ENCODE measurements at places on chromosomes 5 and 9.

DNA sequence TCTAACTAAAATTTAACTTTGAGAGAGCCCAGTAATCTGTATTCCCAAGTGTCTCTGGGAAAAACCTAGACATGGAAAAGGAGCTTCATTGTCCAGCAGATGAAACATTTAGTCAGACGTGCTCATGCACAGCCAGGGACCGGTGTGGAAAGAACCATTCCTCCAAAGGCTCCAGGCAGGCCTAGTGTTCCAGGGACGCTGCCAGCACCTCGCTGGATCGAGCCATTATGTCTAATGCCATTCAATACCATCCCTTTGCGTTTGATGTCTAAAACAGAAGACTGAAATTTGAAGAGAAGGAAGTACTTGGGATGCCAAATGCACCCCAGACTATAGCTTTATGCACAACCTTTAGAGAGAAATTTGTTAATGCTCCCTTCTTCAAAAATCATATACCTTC is 1.4 kb upstream of the CHSY3 start:
- DNase-seq: no peak

DNA sequence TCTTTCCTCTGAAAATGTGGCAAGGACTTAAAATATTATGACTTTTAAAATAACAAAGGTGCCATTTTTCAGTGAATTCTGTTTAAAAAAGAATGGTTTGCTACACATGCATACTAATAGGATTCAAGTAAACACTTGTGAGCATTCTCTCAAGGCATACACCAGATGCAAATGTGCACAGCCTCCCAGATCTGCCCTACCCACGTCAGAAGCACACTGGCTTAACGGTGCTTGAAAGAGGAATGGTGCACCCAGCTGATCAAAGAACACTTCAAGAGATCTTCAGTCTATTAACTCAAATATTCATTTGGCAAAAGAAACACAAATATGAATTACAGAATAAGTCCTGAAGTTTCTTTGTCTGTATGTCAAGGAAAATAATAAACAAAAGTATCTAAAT is 15.8 kb downstream of the GABRB2 start:
- no peak for DNase-seq

DNA sequence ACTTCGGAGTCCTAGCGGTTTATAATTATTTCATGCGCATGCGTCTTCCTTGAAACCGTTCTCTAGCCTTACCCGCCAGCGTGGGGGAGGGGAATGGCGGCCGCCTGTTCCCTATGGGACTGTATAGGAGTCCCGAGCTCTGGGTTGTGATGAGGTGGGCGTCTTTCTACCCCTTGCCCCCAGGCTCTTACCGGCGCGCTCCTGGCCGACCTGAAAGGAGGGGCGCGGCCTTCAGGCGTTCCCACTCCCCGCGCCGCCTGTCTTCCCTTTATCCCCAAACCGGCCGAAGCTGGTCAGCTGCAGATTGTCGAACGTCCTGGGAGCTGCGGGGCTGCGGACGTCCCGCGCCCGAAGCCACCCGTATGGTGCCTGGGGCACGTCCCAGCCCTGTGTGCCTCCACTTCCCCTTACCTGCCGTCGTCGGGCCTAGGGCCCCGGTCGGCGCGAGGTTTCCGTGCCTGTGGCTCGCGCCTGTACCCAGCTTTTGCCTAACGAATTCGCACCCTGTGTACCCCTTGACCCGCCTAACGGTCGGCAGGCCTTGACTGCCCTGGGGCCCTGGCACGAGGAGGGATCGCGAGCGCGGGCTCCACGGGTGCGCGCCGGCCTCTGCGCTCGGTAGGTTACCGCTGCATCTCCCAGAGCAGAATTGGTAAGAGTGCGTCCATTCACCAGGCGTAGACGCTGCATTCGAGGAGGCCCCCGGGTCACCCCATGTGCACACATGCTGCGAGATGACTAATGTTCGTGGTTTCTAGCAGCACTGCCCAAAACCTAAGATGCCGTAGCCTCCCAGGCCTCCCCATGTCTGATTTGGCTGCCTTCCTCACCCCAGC is 653 bp upstream of the HNRNPH1 start:
- peak; percentile 58 for DNase-seq

DNA sequence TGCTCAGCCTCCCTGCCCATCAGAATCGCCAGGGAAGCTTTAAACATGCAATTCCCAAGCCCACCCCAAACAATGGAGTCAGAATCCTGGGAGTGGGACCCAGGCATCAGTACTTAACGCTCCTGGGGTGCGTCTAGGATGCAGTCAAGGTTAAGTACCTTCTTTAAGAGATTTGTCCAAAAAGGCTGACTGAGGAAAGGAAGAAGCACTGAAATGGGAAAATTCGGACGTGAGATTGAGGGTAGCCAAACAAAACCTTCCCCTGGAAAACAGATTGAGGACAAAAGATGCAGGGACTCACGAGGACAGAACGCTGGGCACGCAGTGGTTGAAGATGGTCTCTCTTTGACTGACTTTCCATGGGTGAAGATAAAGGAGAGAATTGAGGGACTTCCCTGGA is 143.5 kb downstream of the MTX3 start:
- DNase-seq: no peak

Measured in stimulated activated CD4-positive, alpha-beta T cell treated with anti-CD3 and anti-CD28 coated beads, Interleukin-15, amount 100 ng/mL, for 48 hours (primary cell).